ENCODE measurements at places on chromosomes 2 and 18. TPM values are rescaled to one million over a fixed set of nuclear protein-coding genes. Genes with fewer than 3 reads are reported as not detected.

ANKRD30B gene
- total RNA-seq = not detected

AGXT gene
- not detected for total RNA-seq

SERPINB11 gene
- not detected for total RNA-seq

SLC30A3 gene
- not detected for total RNA-seq

CD302 gene
- 1.8 TPM for total RNA-seq

ID2 gene
- 67.1 TPM for total RNA-seq

DTNA gene
- total RNA-seq = not detected

ARHGAP28 gene
- total RNA-seq = not detected

CSRNP3 gene
- total RNA-seq = not detected

HJURP gene
- not detected for total RNA-seq

DLGAP1 gene
- not detected for total RNA-seq

REG1B gene
- not detected for total RNA-seq

MAL gene
- total RNA-seq = 116 TPM

CCDC68 gene
- not detected for total RNA-seq

MPP4 gene
- not detected for total RNA-seq

SPAG16 gene
- total RNA-seq = 8.0 TPM

SNED1 gene
- 91.8 TPM for total RNA-seq

GKN2 gene
- not detected for total RNA-seq

CXCR1 gene
- not detected for total RNA-seq

ABHD1 gene
- 2.1 TPM for total RNA-seq

MOGAT1 gene
- total RNA-seq = not detected

HOXD10 gene
- not detected for total RNA-seq

EIF5B gene
- 46.7 TPM for total RNA-seq

TOGARAM2 gene
- total RNA-seq = 0.47 TPM

SIX2 gene
- total RNA-seq = not detected

SLC9A4 gene
- not detected for total RNA-seq
